ENCODE measurements at places on chromosomes 16 and 17. TPM values are rescaled to one million over a fixed set of nuclear protein-coding genes. Genes with fewer than 3 reads are reported as not detected.

NKD1 gene
- 61.5 TPM for total RNA-seq

GPRC5C gene
- 44.2 TPM for total RNA-seq

CSHL1 gene
- total RNA-seq = not detected

NDRG4 gene
- 17.3 TPM for total RNA-seq

CDH5 gene
- 0.09 TPM for total RNA-seq

MRPL10 gene
- 45.6 TPM for total RNA-seq

KRTAP1-1 gene
- total RNA-seq = not detected

VAT1L gene
- total RNA-seq = 6.8 TPM

KRTAP3-1 gene
- 1.3 TPM for total RNA-seq

MYO15A gene
- 6.3 TPM for total RNA-seq

ARHGDIG gene
- total RNA-seq = 4.8 TPM

UTS2R gene
- 7.6 TPM for total RNA-seq

ABCA9 gene
- 1.5 TPM for total RNA-seq

DNA sequence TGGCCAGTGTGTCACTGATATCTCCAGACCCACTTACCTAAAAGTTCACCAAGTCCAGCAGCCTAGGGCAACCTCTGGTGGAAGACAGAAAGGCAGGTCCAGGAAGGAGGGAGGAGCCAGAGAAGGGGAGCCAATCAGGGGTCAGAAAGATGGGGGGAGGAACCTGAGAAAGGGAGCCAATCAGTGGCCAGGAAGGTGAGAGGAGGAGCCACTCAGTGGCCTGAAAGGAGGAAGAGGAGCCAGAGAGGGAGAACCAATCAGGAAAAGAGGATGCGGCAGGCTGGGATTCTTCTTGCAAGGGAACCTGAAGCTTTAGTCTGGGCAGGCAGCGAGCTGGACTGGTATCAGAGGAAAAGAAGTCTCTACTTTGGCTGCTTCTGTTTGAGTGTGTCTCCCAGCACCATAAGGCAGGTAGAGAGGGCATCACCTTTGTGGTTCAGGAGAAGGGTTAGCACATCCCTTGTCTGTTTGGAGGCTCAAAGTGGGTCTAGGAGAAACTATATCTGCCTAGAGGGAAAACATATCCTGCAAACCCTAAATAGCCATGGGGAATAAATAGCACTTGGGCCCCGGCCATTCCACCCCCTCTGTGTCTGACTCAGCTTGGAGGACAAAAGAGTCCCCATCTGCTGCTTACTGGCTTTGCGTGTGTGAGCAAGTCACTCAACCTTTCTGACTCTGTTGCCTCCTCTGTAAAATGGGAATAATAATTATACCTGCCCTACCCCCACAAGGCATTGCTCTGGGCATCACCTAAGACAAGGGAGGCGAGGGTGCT, 43.4 kb upstream of the CRHR1 start:
- DNase-seq = no peak

GRCh38 chr17:307741-308507, 44.7 kb downstream of the RPH3AL start:
- DNase-seq = no peak

DNA sequence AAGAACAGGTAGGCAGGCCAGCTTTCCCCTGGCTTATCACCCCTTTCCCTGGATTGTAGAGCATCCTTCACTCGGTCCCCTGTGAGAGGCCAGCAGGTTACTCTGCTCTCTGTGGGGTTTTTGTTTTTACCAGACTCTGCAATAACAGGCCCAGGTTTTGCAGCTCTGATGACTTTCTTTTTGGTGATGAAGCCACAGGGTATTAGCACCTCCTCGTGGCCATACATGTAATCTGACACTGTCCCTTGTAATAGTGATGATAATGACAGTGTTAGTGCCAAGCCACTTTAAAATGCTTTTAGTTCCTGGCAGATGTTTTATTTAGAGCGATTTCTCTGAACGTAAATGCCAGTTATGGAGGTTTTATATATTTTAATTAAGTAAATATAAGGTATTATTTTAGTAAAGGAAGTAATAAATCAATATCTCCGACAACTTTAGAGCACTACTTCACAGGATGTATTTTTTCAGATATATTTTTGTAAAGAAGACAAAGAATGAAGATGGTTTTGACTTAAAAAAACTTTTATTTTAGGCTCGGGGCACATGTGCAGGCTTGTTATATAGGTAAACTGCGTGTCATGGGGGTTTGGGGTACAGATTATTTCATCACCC, 38.0 kb upstream of the CPHXL start:
- no peak for DNase-seq

- DNase-seq = no peak
Observed at GRCh38 chr16:54526087-54526486, 239.5 kb upstream of the IRX3 start.

DNA sequence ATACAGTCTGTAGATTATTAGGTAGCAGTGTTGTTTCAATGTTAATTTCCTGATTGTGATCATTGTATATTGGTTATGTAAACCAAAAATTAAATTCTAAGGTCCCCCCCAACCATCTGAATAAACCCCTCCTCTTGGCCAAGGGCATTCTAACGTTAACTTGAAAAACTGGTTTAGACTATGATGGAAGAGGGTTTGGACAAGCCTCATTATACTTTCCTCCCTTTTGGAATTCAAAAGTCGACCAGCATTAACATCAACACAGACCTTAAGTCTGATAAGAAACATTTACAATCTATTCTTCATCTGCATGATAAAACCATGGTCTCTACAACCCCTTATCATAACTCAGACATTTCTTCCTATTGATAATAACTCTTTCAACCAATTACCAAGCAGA, 20.6 kb upstream of the KIFC3 start:
- no peak for DNase-seq

- DNase-seq = no peak
Observed at GRCh38 chr17:45651145-45651709, 132.9 kb upstream of the CRHR1 start.

DNA sequence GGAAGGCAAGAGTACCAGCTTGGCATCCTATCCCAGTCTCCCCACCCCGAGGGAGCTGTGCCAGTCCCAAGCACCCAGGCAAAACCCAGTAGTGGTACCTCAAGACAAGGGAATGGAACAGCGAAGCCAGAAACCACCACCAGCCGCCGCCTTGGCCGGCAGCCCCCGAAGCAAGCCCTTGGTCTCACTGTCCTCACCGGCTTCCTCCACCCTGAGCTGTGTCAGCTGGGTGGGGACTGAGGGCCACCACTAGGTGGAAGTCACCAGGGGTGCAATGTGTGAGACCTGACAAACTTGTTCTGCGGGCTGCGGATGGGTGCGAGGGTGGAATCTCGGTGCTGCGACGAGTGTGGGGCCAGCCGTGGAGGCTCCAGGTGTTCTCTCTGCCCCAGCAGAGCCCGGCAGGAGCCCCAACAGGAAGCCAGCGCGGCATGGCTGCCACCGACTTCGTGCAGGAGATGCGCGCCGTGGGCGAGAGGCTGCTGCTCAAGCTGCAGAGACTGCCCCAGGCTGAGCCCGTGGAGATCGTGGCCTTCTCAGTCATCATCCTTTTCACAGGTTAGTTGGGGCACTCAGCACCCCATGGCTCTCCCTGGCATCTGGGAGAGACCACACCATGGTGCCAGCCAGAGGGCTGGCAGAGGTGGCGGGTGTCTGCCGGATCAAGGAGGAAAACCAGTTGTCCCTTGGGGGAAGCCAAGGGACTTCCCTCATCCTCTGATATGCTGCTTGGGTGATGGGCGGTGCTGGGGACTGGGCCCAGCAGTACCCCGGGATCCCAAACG, 6.7 kb downstream of the SMIM5 start:
- peak; percentile 17 for DNase-seq

DNA sequence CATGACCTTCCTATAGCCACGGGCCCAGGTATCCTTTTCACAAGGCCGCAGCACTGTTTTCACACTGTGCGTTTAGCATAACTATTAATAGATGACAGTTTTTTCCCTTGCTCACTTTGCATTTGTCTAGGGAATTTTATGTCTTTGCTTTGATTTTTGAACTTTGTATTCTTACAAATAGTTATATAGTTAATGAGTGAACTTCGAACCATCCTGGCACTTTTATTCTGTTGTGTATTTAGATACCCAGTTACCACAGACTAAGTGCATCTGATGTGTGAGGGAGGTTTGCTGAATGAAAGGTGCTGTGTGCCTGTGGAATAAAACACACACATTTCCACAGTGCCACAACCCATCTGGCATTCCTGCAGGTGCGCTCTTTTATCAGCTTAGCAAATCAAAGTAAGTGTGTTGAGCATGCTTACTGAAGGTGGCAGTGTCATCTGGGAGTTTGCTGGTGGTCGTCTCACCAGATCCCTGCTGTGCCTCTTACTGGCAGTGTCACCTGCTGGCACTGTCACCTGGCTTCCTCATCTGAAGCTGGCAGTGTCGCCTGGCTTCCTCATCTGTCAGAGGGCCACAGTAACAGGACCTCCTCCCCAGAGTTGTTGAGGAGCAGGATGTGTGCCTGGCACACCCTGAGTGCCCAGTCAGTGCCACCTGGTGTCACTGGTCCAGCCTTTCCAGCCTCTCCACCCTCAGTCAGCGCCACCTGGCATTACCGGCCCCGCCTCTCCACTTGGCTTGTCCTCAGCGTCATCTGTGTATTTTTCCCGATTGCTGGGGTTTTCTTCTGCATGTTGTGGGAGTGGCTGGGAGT, 37.6 kb downstream of the USP10 start:
- no peak for DNase-seq

GRCh38 chr17:44956998-44957981, 9.7 kb upstream of the KIF18B start:
- DNase-seq = no peak

- no peak for DNase-seq
Observed at GRCh38 chr16:50288026-50288425, 21.7 kb downstream of the ADCY7 start.

GRCh38 chr16:11361701-11362451, 16.6 kb downstream of the RMI2 start:
- DNase-seq = no peak

GRCh38 chr17:48734333-48735061, 5.9 kb upstream of the HOXB13 start:
- DNase-seq = no peak

DNA sequence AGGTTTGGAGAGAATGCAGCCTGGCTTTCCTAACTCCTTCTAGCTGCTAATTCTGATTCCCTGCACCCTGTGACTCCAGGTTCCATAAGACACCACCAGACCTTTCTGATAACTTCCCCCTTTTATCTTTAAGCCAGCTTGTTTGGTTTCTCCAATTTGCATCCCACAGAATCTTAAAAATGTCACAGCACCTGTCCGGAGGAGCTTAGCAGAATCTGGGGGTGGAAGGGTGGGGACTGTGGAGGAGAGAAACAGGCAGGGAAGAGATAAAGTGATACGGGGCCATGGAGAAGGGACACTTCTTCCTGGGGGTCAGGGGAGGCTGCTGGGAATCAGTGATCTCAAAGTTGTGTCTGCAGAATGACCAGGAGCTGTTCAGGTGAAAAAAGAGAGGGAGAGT, 59.4 kb downstream of the FOXL1 start:
- DNase-seq = no peak

DNA sequence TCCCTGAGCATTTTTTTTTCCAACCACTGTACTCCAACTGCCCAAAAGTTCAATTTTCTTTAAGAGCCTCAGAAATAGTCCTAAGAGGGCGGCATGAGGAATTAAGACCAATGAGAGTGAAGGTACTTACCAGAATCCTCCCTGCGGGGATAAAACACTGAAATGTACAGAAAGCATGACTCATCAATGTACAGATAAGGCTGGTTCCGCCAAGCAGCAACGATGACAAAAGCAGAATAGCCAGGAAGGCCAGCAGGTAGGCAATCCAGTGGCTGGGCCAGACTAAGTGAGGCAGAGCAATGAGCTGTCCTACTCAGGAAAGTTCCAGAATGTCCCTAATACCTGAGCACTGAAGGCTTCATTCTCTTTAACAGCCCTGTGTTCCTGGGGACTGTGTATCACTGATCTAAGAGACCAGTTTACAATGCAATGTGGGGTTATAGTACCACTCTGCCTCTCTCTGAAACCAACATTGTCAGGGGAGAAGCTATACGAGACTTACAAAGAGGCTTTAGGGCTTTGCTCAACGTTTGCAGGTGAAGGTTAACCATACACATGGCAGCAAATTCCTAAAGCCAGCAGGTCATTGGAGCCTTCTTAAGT, 11.0 kb upstream of the GPR139 start:
- DNase-seq = no peak

GRCh38 chr17:20202141-20202621, 193.0 kb downstream of the SPECC1 start:
- no peak for DNase-seq

- DNase-seq = no peak
Observed at GRCh38 chr16:86167061-86167460, 268.1 kb downstream of the IRF8 start.

GRCh38 chr17:63809970-63810369, 17.3 kb upstream of the PSMC5 start:
- no peak for DNase-seq

- no peak for DNase-seq
Observed at GRCh38 chr16:69909760-69910159, 41.4 kb upstream of the CLEC18A start.

- DNase-seq = no peak
Observed at GRCh38 chr17:81930142-81931125, 2.9 kb upstream of the MAFG start.

DNA sequence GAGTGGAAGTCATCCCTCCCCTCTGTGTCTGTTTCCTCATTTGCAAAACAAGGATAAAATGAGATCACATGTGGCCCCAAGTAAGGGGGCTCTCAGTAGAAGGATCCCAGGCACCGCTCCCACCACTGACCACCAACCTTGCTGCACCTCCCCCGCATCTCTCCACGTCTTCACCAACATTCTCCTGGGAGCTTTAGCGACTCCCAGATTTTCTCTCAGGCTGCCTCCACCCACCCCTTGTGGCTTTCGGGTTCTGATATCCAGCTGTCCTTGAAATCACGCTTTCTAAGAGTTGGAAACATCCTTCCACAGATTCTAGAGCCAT, 16.4 kb upstream of the NTN1 start:
- no peak for DNase-seq

GRCh38 chr17:5621729-5622128, 37.4 kb upstream of the NLRP1 start:
- no peak for DNase-seq

GRCh38 chr17:14833201-14833785, 431.8 kb downstream of the PMP22 start:
- DNase-seq = no peak

DNA sequence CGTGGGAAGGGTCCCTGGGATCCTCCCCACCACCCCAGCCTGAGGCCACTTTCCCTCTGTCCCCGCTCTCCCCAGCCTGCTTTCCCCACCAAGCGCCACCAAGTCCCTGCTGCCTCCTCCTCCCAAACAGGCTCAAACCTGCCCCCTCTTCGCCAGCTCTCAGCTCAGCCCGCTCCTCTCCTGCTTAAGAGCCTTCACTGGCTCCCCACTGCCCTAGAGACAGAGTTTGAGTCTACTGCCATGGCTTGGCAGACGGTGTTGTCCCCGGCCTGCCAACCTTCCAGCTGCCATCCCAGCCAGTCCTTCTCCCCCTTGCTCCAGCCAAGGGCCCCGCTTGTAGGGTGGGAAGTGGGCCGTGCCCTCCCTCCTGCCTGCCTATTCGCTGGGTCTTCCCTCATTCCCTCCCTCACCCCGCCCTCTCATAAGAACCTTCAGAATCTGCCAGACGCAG, 11.1 kb downstream of the IL4R start:
- no peak for DNase-seq

DNA sequence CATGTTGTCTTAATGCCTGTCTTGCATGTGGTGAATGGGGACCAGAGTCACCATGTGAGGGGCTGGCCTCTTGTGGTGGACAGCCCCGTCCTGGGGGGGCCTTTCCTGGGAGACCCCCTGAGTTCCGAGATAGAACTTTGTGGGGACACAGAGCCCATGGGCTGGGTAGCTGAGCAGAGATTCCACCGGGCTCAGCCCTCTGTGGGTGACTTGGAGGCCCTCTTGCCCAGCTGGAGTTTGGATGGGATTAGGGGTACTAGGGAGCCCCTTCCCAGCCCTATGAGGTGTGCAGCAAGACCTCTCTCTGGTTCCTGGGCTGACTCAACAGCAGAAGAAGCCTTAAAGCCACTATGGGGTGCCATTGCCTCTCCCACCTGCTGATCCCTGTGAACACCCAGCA, 38.1 kb downstream of the MRC2 start:
- no peak for DNase-seq
